ENCODE measurements at places on chromosomes 5 and 9. TPM values are rescaled to one million over a fixed set of nuclear protein-coding genes. Genes with fewer than 3 reads are reported as not detected.

Gene PRDM12
- total RNA-seq: 0.46 TPM

Gene ALDOB
- not detected for total RNA-seq

Gene AKNA
- 11.5 TPM for total RNA-seq

Gene ADRB2
- total RNA-seq: 2.8 TPM

DNA sequence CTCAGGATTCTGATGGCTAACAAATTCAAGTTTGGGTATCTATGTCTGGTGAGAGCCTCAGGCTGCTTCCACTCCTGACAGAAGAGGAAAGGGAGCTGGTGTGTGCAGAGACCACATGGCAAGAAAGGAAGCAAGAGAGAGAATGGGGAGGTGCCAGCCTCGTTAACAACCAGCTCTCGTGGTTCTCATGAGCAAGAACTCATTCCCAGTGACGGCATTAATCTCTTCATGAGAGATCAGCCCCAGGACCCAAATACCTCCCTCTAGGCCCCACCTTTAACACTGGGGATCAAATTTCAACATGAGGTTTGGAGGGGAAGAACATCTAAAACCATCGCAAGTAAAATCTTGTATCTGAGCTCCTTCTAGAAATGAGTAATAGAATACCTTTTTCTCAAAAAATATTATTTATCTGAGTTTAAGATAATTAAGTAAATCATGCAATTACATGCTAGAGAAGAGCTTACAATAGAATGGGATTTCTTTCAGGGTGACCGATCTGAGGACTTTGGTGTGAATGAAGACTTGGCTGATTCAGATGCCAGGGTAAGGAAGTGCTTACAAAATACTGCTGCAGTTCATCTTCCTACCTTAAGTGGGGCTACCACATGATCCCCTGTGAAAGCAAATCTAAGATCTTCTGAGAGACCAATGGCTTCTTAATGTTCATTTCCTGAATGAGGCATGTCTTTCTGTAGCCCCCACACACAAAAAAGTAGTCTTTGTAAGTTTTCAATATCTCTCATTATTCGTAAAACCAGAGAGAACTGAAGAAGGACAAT is 11.5 kb downstream of the ANXA1 start:
- no peak for DNase-seq

GRCh38 chr9:16868701-16869100 is 1.8 kb downstream of the BNC2 start:
- DNase-seq: no peak

DNA sequence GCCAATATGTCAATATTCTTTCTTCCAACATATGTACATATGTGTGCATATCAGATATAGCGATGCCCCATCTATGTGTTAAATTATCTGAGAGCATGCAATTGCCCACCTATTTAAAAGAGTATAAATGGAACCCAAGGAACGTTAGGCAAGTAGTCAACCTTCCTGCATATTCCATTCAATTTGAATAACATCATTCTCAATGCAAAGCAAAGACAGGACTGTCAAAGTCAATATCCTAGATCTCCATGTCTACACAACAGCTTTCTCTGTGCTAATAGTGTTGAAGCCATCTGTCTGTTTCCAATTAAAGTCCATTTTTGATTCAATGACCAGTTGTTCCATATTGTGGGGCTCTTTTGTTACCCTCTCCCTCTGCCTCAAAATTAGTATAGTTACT is 85.3 kb upstream of the COX7C start:
- DNase-seq: no peak

Gene PLEKHG4B
- not detected for total RNA-seq

GRCh38 chr5:140840978-140841962 is at the start of gene PCDHA8:
PCDHA8 (plus strand) TSS chr5:140841187; CDS start chr5:140841322, 135 bp downstream.
- no peak for DNase-seq

- peak; percentile 86 for DNase-seq
These were observed 6.6 kb downstream of the ARL10 start for GRCh38 chr5:176371621-176372539.

GRCh38 chr5:83846624-83847350 is 126.1 kb upstream of the HAPLN1 start:
- DNase-seq: peak; percentile 8

GRCh38 chr9:27090711-27091110 is 18.3 kb upstream of the TEK start:
- DNase-seq: no peak

- no peak for DNase-seq
These were observed 105.5 kb downstream of the KLHL3 start for GRCh38 chr5:137630216-137630971.

- no peak for DNase-seq
These were observed 99.5 kb downstream of the USP20 start for GRCh38 chr9:129934780-129935179.

Gene SOX30
- total RNA-seq: not detected

DNA sequence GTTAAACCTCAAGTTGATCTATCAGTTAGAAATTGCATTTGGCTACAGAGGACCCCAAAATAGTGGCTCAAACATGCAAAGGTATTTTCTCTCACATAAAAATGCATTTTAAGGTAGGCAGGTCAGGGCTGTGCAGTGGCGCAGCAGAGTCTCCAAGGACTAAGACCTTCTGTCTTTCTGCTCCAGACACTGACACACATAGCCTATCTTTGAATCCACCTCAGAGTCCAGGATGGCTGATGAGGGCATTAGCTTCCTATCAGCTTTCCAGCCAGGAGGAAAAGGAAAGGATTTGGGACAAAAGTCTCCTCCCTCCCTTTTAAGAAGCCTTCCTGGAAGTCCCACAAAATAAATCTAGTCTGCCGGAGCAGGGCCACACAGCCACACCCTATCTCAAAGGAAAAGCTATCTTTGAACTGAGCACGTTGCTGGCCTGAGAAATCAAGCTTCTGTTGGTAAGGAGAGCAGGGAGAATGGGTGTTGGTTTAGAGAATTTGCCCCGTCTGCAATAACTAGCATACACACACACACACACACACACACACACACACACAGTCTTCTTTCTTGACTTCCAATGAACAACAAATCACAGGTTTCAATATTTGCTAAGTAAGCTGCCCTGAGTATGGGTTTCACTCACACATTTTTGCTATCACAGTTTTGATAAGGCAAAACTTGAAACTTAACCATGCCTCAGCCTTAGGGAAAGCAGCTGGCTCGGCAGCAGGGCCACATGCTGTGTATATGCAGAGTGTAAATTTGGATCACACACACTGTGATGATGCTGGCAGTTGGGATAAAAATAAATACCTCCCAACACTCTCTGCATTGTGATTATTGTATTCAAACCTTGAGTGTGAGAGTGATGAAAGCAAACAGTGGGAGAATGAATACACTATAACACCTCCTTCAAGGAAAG is 116.6 kb upstream of the MAP3K1 start:
- no peak for DNase-seq

Measured in PC-9 (cell line).